ENCODE measurements at places on chromosomes 5 and 9.
A peak's percentile ranks its signal among the peaks of the same experiment; 100 is the strongest.

GRCh38 chr5:151592855-151593408 lies 1.8 kb upstream of the FAT2 start:
- DNase-seq, result no peak

DNA sequence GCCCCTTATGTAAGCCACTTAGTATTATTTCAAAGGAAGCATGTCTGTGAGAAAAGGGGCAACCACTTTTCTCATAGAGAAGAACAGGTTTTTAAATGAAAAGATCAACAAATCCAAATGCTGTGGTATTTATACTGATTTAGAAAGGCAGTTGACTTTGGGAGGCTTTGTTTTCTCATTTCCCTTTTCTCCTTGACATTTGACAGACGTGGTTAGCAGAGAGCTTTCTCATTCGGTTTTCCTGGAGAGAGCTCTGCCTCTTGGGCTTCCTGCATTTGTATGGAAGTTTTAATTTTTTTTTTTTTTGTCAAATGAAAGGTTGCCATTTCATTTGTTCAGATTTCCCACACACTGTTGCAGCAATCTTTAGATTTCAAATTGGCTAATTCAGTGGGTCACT lies 62.5 kb downstream of the EXOSC2 start:
- DNase-seq, result no peak

DNA sequence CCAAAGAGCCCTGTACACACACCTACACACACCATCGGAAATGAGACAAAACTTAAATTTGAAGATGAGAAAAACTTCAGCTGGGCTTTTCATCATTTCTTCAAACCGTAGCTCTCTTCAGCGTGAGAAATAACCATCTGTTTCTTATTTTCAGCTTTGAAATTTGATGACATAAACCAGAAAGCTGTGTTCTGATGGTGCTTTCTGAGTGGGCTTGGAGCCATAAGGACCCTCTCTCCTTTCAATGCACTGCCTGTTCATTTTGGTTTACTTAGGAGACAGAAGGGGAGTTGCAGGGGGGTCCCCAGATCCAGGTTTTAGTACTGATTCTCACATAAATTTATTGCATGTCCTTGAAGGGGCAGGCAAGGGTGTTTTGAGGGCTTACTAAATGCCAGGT lies 9.5 kb downstream of the FBXO10 start:
- DNase-seq, result no peak

DNA sequence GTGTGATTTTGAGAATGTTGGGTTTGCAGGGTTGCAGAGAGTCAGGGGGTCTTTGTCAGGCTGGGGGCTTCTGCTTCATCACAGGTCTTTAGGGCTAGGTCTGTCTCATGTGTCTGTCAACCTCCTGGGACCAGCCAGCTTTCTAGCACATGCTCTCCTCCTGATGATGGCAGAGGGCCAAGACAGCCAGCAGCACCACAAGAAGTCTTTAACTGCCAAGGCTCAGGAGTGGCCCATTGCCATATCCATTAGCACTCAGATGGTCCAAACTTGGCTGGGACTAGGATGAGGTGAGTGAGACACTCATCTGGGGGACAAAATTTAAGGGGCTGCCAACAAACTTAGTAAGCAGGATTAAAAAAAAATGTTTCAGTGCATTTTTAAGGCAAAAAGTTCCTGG lies 384.2 kb upstream of the CDH10 start:
- DNase-seq, result no peak

DNA sequence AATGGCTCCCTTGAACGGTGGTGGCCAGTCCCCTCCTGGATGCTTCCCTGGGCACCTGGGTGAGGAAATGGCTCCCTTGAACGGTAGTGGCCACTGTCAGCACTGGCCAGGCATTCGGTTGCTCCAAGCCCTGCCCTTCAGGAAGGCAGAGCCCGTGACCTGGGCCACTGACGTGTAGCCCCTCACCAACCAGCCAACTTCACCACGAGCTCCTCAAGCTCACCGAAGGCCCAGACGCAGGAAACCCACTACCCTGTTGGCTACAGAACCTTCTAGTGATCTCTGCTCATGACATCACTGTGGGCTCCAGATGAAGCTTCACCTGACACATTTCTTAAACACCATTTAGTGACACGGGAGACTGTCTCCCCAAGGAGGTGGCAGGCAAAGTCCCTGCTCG lies 9.2 kb downstream of the SLC6A3 start:
- DNase-seq, result no peak

- DNase-seq, result no peak
Measured at GRCh38 chr5:74177961-74178360, 462.6 kb downstream of the ENC1 start.

DNA sequence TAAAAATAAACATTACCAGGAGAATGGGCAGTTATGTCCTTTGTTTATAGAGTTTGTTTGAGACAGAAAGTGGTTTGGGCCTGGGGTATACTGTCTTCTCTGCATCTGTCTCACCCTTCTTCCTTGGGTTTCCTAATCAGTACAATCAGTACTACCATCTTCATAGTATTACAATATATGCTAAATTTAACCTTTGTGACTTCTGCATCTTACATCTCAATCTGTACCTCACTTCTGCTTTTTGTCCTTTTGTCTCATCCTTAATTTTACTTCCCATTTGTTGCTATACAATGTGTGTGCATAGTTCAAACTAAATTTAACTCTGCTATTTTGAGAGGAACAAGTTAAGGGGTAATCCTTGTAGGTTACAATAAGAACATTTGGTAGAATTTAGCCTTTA lies 19.6 kb downstream of the FBXO38 start:
- DNase-seq, result no peak

GRCh38 chr5:157511651-157512644 lies 51.9 kb downstream of the NIPAL4 start:
- peak; percentile 62 for DNase-seq

DNA sequence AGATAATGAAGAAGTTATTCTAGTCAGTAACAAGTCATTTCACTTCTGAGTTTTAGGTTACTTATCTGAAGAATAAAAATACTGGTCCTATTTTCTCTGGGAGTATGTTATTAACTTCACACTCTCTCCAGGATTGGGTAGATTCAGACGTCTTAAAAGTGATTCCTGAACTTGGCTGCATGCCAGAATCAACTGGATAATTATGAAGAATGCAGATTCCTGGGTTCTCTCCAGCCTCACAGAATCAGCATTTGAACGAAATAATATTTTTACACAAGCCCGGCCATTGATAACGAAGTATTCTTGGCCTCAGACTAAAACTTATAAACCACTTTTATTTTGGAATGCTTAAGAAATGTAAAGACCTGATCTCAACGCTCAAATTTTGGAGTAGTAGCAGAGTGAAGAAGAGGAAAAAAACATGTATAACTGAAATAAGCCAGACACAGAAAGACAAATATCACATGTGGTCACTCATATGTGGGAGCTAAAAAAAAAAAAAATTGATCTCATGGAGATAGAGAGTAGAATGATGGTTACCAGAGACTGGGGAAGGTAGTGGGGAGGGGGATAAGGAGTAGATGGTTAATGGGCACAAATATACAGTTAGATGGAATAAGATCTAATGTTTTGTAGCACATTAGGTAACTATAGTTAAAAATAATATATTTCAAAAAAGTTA lies 507.3 kb downstream of the ISL1 start:
- no peak for DNase-seq

DNA sequence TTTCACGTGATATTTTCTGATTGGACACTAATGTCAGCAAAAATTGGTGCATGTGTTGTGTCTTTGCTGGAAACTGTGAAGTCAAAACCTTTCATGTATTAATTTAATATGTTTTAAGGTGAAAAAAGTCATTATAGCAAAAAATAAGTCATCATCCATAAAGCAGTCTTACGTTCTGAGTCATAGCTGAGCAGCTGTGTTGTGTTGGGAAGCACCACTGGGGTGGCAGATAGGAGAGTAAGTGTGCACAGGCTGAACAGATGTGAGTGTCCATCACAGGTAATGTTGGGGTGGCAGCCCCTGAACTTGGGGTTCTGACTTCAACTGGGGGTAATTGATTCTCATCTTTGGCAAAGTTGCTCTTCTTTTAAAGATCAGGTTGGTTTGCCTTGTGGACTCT lies 156.8 kb downstream of the NXNL2 start:
- no peak for DNase-seq

GRCh38 chr5:23588841-23589326 lies 81.5 kb downstream of the PRDM9 start:
- no peak for DNase-seq

- no peak for DNase-seq
Measured at GRCh38 chr5:143636931-143637528, 174.9 kb upstream of the HMHB1 start.

- DNase-seq, result no peak
Measured at GRCh38 chr9:109972026-109972882, 192.3 kb downstream of the PALM2AKAP2 start.

DNA sequence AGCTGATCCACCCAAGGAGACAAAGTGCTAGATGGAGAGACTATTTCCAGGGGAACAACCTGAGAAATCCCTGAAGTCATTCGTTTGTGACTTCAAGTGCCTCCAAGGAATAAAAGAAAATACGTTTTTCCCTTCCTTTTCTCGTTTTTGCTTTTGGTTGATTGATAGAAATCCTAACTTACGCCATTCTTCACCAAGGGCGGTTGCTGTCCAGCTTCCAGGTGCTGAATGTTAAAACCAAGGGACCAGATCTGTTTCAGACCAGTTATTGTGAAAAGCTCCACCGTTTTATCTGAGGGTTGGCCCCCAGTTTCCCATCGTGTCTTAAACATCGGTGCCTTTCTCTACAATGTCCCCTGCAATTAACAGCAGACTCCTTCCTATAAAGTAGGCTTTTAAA lies 600.7 kb upstream of the SGCD start:
- no peak for DNase-seq

DNA sequence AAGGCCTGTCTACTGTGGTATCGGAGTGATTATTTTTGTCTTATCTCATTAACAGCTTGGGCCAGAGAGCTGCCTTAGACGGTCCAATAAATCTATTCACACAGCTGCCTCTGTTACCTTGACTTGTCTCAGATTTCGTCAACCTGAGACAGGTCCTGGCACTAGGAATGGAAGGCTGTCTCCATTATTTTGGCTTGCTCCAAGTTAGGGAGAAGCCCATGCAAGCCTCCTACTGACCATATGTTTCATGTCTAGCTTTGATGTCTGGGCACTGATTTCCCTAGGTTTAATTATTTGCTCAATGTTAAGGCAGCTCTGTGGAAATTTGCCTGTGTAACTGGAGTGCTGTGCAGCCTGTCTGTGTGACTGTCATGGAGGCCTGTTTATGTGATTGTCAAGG lies 12.4 kb upstream of the RALGPS1 start:
- no peak for DNase-seq

- no peak for DNase-seq
Measured at GRCh38 chr5:140143521-140144258, 18.0 kb downstream of the IGIP start.

GRCh38 chr9:120730654-120731514 lies 16.6 kb upstream of the MEGF9 start:
- DNase-seq, result no peak

DNA sequence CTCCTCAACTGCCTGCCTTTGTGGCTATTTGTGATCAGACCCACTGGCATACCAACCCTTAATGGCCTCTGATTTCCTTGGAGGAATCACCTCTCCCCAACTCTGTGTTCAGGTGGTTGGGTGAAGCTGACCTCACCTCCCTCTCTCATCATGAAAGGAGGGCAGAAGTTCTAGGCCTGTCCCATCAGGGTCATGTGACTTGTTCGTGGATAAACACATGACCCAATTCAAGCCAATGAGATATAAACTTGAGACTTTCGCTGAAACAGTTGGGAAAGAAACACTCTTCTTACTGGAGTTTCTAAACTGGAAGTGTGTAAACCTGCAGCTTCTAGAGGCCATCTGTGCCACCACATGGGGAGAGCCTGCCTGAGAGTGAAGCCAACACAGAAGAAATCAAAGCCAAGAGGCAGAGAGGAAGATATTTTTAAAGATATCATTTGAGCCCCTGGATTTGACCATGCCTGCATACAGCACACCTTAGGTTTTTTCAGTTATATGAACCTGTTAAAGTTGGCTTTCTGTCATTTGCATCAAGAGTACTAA lies 5.8 kb downstream of the GABBR2 start:
- DNase-seq, result no peak

DNA sequence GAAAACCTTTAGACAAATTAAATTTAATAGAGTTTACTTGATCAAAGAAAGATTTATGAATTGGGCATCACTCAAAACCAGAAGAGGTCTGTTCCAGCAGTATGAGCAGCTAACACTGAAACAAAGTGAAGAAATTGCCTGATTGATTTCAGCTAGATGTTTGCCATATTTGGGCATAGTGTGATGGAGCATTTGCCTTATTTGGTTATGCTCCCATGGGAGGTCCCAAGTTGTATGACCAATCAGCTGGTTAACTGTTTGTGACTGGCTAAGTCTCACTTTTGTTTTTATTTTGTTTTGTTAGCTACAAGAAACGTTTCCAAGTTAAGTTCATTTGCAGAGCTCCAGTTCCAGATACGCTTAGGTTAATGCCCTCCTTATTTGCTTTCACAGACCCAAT lies 53.3 kb upstream of the LMNB1 start:
- DNase-seq, result no peak

GRCh38 chr5:143435210-143435657 lies 31.7 kb upstream of the NR3C1 start:
- DNase-seq, result no peak

DNA sequence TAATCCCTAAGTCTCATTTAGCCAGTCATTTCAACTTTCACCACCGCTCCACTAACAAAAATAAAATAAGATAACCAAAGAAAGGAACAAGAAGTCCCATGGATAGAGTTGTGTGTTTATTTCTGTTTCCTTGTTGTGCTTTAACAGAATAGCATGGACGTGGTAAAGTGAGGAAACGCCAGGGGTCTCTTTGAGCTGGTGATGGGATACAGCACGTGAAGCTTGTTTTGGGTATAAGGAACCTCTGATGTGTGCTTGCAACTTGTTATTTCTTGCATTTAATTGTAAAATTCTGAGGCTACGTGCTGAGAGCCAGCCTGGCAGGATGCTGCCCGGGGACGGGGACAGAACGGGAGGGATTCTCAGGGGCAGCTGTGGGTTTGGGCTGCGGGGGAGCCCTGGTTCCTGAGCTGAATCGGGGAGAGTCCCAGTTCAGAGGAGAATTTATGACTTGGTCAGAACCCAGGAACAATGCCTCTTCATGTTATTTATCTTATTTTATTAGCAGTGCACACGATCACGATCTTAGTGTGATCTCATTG lies 63.4 kb downstream of the ANKRD33B start:
- DNase-seq, result no peak

Data from SW 1271 (cell line).